Inflammatory macrophage treated with lipopolysaccharide for 4 hours (primary cell): ENCODE measurements at places on chromosomes 2 and 18.
A peak's percentile ranks its signal among the peaks of the same experiment; 100 is the strongest.

DNA sequence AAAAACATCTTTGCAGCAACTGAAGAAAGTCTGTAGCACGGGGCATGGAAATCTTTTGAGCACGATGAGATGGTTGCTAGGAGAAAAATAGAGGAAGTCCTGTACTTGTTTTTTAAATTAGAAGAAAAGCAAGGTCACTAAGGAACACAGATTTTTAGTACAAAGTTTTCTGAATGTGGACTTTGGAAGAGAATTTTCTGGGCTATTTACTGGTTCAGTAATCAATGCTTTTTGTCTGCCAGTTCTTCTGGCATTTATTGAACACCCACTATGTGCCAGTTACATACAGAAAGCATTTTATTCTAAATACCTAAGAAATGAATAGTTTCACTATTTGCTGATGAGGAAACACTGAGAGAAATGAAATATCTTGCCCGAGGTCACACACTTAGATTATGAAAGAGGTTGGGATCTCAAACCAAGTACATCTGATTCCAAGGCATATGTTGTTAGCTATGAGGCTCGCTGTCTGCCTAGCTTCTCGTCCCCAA, 15.6 kb upstream of the MAP3K20 start:
- DNase-seq, result peak; percentile 74

DNA sequence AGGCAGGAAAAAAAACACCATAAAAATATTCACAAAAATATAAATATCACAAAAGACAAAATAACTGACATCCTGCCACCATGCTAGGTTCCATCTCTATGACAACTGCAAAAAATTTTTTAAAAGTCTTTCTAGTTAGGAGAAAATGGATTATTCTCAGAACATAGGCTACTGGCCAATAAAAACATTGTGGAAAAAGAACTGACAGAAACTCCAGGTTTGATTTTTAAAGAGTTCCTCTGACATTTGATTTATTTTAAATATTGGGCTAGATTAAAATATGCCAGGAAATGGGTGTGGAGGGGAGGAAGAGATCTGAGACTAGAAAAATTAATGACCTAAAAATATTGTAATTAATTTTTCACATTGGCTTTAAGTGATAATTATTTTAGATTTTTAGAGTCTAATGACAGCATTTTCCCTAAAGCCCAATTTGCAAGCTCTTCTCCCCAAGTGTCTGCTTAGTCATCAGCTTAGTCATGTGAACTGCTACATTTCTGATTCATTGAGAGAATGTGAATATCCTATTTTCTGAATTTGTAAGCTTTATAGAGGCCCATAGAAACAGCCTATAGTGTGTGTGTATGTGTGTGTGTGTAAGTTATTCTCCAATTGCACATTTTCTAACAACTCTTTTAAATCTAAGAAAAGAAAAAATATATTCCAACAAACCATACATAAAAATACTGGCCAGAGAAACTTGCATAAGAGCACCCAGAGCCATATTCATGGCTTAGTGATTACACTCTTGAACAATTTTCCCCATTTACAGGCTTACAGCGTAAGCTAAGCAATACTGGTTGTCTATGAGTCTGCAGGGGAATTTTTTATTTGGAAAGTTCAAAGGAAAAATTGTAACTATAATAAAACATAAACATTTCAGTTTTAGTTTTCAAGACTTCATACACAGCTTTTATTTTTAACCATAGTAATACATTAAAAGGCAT, 48.4 kb downstream of the TMEFF2 start:
- DNase-seq, result peak; percentile 67

DNA sequence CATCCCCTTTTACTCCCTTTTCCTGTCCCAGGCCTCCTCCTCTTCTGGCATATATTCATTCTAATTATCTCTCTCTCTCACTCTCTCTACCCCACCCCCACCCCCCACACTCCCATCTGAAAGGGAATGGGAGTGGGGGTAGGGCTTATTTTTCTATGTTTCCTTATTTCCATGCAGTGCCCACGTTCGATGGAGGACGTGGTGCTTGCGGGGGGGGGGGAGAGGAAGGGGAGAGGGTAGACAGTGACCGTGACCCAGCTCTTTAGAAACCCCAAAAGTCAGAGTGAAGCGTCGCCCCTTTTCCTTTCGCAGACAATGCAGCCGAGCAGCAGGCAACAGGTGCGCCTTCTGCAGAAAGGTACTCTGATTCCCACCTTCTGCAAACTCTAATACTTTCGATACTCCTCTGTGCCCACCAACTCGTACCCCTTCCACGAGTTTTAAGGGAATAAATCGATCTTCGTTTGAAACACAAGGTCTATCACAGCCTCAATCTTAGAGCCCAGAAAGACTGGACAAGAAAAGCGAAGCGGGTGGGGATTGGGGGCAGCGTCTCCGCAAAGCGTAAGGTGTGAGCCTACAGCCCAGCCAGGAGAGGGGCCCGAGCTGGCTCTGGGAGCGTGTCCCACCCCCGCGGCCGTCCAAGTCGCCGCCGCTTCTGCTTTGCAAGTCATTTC, 891 bp upstream of the NR4A2 start:
- peak; percentile 70 for DNase-seq

DNA sequence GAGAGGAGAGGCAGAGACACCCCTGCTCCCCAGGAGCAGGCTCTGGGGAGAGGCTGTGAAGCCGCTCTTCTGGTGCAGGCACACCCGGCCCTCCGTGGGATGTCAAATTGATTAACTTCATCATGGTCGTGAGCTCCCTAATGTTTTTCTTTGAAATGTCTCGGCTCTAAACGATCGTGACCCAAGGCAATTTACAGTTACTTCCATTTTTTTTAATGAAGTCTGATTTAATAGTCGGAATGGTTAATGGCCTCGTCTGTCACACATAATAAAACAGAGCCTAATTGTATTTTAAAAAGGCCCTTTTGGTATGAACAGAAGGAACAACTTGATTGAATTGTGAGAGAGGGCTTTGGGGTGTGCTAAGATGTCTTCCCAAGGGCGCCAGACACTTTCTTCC, 130.2 kb downstream of the SMAD2 start:
- no peak for DNase-seq

DNA sequence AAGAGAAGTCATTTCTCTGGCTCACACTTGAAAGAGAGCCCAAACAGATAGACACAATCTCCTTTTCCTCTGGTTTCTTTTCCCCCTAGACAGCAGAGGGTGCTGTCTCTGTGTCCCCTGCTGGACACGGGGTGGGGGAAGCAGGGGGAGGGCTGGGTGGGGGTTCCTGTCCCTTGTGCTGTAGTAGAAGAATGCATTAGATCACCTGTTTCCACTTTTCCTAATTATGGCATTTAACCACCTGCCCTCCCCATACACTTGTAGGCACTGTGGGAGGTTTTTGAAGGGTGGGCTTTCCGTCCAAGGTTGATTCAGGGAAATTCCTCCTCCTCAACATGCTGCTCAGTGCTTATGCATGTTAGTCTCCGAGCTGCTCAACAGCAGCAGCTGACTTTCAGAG, 206.2 kb upstream of the EPAS1 start:
- DNase-seq, result no peak

GRCh38 chr2:6369266-6369665, 496.4 kb downstream of the CMPK2 start:
- DNase-seq, result no peak

DNA sequence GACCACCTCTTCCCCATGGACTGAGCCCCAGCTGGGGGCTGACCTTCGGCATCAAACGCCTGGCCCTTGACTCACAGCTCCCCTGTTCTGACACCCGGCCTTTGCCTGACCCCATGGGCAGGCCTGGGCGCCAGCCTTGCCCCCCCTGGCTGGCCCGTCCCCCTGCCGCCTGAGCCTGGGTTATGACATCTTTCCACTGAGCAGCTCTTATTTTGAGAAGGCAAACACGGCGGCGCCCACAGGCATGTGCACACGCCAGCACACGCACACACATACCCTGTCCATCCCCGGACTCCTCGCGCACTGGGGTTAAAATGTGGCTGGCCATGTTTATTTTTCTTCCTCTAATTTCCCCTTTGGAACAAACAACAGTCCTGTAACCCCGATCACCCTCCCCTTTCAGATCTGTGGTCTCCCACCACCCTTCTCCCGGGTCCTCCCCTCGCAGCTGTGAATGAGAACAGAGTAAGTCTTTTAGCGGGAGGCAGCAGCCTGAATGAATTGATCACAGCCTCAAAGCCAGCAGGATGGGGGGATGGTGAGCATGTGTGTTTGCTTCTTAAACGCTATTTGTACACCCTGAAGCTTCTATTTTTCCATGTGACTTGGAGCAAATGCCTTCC, 11.8 kb upstream of the ATOH8 start:
- DNase-seq, result no peak

DNA sequence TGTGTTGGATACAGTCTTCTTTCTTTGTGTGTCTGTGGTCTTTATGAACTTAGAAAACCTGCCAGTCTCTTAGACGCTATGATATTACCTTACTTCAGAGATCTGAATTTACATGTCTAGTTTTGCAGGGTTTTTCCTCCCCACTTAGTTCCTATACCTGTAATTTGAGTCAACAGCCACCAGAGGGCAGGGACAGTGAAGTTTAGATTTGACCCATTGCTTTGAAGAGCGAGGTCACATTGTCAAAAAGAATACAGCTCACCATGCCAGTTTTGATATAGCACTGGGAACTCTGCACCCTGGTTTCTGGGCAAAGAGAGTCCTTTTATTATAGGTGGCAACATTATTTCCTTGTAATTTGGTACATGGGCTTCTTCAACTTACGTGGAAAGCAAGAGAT, 102.3 kb downstream of the MAPK4 start:
- DNase-seq, result peak; percentile 19

DNA sequence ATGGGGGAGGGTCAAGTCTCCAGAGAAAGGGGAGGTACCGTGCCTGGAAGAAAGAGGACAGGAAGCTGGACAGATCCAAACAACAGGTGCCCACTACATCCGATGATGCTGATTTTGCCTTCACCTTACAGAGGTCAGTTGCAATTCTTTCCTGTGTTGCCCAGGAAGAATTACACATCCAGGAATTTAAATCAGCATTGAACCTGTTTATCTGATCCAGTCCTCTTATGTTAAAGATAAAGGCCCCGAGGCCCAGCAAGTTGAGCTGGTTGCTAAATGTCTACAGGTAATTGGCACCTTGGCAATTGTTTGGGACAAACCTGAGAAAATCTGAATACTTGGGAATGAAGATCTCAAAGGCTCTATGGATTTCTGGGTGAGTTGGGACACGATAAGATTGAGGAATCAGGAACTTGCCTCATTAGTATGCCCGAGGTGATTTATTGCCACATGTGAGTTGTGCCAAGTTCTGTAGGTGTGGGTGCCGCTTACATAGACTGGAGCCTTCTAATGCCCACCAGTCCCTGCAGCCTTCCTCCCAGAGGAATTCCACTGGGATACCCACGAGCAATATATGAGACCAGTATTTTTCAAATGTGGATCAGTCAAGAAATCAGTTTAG, 6.9 kb upstream of the CNNM4 start:
- no peak for DNase-seq

DNA sequence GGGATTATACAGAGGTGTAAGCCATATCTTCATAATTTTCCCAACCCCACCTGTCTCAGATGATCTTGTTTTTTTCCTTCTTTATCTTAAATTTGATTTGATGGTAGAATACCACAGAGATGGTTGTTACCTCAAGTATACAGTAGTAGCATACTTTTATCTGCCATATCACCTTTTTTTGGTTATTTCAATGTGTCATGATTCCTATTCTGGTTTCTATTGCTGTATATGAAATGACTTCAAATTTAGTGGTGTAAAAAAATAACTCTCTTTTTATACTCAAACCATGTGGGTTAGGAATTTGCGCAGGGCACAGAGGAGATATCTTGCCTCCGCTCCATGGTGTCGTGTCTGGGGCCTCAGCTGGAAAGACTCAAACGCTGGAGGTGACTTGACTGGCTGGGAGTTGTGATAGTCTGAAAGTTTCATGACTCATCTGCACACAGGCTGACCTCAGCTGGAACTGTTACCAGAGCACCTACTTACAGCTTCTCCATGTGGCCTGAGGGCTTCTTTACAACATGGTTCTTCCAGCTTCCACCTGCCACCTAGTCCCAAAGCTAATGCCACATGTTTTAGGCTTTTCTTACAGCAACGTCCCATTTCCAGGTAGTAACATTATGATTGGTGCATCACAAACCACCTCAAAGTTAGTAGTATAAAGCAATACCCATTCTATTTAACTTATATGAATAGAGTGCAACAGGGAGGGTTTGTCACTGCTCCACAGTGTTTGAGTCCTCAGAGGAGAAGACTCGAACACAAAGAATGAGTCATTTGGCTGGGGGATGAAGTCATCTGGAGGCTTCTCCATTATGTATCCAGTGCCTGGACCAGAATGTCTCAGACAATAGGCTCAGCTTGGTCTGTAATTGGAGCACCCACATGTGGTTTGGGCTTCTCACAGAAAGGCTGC, 82.3 kb upstream of the XPO1 start:
- DNase-seq, result peak; percentile 51

- no peak for DNase-seq
Measured at GRCh38 chr2:148533004-148533403, 111.5 kb upstream of the EPC2 start.

DNA sequence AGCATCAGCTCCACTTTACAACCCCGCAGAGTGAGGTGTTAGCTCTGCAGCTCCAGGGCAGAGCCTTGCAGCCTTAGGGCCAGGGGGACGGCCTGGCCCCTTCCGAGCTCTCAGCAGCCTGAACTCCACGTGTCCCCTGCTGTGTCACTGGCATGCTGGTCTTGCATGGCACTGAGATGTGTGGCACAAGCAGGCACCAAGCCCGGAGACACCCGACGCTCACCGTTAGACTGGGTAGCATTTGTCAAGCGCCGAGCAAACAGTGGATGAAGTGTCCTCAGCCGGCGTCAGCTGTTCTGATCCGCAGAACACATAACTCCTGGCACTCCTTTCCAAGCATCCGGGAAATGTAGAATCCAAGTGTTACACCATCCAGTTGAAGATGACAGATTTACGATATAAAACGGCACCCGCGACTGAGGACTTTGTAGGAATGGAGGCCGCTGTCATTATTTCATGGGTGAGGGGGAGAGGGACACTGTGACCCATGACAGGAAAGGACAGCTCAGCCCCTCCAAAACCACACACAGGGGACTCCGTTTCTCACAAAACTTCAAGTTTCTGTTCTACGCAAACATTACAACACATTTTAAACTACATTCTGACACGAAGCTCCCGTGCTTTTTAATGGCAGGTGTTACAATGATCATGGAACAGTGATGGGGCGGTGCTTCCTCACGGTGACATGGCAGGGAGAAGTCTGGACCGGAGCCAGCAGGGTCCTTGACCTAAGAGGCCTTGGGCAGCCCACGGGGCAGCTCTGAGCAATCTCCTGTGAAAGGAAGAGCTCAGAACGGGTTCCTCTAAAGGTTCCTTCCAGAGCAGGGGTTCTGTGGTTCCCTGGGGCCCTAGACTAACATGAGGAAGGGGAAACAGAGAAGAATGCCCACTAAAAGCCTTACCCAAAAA, 89.4 kb downstream of the HDAC4 start:
- DNase-seq, result peak; percentile 51

DNA sequence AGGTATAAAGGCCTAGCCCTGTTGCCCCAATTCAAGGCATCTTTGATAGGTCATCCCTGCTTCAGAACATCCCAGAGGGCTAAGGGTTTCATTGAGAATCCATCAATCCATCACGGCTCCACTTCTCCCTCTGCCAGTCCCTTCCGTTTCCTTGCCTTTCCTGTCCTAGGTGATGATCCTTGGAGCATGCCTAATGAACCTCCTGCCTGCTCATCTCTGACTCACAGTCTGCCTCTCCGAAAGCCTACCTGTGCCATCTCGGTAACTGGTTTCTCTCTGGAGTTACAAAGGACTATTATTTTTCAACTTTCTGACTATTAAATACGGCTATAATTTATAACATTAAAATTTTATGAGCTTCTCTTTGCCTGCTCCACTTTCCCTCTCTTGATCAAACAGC, 36.7 kb upstream of the OSBPL6 start:
- DNase-seq, result no peak
